ENCODE measurements at places on chromosomes 1 and 21.

DNA sequence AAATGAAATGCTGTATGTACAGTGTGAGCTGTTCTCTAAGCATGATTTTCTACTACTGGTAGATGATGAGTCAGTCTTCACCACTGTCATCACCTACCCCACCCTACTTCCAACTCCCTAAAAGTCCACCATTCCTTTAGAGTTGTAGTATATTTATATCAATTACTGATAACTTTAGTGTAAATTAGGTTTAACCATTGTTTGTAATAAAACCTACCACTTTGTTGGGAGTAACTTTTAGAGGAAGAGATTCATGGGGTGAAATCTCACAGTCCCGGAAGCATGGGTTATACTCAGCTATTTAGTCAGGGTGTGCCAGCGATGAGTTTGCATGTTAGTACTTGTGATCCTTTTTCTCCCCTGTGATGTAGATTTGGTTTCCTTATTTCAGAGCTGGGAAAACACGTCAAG lies 17.1 kb downstream of the MORC3 start:
- no peak for DNase-seq

DNA sequence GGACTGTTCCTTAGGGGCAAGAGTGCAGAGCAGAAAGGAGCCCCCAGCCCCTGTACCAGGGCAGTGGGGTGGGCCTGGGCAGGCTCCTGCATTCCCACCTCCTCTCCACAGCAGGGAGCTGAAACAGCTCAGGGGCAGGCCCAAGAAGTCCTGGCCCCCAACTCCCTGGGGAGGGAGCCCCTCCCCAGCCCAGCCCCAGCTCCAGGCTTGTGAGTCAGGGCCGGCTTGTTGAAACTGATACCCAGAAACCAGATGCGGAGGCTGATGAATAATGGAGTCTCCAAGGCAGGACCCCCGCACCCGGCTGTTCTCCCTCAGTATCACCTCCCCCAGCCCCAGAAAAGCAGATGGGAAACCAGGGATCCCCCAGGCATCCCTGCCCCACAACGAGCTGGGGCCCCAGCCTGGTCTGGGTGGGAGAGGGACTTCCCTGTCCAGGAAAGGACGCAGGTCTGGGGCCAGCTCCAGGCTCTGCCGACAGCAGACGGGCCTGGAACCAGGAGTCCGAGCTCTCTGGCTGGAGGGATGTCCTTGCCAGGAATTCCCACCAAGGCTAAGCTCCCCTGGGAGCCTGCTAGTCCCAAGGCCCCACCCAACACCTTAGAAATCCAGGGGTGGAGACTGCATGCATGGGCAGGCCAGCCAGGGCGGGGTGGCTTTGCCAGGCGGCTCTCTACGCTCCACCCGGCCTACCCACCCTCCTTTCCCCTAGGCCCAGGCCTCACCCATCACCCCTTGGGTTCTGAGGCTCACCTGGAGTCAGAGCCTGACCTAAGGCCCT lies 2.7 kb downstream of the PLEKHG5 start:
- DNase-seq = no peak

- DNase-seq = no peak
These were observed 20.6 kb downstream of the KIRREL1 start for GRCh38 chr1:158013840-158014730.

DNA sequence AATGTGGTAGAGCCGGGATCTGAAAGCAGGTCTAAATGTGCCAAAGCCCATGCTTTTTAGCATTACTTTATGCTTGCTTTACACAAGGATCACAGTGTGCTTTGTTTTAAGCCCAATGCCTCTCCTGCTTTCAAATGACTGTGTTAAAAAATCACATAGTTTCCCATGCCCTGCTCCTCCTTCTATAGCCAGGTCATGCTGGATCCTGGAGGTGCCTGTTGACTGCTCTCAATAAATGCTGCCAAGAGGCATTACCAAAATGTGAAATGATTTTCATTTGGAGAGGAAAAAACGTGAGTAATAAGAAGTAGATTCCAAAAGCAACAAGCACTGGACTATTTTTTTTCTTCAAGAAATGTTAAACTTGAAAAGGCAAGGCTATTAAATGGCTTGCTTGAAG lies 420.7 kb upstream of the USP24 start:
- no peak for DNase-seq

DNA sequence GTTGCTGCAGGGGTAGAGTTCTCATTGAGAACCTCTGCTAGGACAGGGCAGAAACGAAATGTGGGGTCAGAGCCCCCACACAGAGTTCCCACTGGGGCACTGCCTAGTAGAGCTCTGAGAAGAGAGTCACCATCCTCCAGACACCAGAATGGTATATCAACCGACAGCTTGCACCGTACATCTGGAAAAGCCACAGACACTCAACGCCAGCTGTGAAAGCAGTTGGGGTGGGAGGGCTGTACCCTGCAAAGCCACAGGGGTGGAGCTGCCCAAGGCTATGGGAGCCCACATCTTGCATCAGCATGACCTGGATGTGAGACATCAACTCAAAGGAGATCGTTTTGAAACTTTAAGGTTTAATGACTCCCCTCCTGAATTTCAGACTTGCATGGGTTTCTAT lies 284.0 kb upstream of the DEPDC1 start:
- no peak for DNase-seq

DNA sequence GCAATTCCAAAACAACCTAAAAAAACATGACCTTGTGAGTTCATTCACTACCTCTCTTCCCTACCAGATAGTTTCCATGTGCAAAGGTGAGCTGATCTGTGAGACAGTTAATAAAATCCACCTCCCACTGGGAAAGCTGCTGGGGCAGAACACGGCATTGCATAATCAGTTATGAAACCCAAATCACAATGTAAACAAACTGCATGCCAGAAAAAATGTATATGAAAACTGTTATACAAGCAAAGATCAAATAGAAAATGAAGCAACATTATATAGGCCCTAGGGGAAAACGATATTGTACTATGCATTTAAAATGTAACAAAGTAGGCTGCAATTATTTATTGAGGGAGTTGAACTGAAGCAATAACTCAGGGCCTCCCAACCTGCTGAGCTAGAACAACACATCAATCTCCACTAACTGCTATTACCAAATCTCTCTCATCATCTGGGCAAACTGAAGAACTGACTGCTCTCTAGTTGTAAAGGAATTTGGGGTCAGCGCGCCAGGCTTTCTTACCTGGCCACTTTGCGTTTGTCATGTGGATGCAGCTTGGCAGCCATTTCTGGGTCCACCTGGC lies 31.0 kb downstream of the TRIT1 start:
- no peak for DNase-seq

- no peak for DNase-seq
These were observed 26.5 kb upstream of the AVPR1B start for GRCh38 chr1:206143537-206144172.

GRCh38 chr1:6519935-6520671 lies 28.6 kb upstream of the PLEKHG5 start:
- no peak for DNase-seq

DNA sequence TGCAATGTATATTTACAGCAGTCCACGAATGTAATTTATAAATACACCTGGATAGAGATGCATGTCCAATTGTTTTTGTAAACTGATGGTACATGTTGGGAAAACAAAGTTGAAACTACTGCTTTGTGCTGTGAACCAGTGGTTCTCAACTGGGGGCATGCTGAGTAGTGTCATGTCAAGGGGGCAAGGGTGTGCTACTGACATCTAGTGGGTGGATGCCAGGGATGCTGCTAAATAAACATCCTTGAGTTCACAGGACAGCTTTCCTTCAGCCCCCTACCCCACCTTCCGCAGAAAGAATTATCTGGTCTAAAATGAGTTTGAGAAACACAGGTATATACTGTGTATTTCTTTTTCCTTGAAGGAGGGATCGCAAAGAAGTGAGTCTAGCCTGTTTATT lies 95.9 kb downstream of the RASAL2 start:
- no peak for DNase-seq

- no peak for DNase-seq
These were observed 6.6 kb downstream of the IFFO2 start for GRCh38 chr1:18949686-18950400.

Data from stimulated activated CD4-positive, alpha-beta T cell treated with anti-CD3 and anti-CD28 coated beads, Interleukin-2, amount 100 ng/mL, for 48 hours (primary cell).